Mesenchymal stem cell (in vitro differentiated cells and primary cell): ENCODE measurements at places on chromosomes 3 and 15.

DNA sequence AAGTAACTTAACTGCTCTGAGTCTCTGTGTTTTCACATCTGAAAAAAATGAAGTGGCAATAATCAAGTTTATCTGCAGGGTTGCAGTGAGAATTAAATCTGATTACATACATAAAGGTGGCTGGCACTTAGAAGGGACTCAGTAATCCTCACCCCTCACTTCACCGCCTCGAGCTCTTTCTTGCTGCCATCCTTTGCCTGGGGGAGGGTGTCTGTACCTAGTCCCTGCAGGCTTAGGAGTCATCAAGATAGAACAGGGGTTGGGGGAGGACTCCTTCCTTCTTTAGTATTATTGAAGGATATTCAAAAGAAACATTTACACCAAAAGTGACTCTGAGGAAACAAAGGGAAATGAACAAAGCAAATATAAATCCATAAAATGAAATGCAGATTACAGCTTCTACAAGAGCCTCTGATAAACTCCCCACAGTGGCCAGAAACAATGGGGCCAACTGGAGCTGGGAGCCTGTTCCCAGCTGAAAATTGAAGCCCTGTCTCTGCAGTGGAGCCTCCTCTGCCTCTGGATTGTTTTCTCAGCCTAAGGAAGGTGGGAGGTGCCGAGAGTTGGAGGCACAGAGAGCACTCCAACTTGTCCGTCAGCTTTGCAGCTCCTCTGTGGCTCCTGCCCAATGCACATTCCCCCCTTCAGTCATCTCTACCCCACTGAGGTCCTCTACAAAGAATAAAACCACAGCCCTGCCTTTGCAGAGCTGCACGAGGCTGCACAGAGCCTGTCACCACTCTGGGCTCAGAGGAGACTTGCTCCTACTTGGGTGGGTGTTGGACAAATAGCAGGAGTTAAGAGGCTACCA is 41.8 kb downstream of the CRYGS start:
- no peak for DNase-seq

DNA sequence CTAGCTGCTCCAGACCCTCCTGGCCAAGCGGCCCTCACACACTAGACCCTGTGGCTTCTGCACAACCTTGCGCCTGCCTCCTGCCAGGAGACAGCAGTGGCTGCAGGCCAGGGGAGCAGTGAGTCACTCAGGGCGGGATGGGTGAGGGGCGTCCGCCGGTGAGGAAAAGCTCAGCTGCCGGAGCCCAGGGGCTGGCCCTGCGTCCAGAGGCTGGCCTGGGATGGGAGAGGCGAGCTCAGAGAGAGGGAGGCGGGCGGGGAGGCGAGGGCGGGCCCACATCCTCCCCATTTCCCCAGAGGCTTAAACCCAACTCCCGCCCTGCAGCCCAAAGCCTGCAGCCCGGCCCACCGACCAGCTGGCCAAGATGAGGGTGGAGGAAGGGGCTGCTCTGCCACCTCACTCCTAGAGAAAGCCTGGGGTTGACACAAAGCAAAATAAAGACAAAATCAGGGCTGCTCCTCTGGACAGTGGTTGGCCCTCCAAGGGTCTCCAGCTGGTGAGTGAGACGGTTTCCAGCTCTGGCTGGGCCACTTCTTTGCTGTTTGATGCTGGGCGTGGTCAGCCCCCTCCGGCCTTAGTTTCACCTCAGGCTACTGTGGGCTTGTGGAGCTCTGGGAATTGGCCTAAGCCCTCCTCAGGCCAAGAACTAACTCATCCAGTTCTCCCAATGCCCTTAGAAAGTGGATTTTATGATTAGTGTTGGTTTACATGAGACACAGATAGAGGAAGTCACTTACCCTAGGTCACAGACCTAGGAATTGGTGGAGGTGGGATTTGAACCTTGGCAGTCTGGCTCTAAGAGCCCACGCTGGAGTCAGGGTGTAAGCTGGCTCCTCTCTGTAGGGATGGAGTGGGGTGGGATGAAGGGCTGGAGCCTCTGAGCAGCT is 50.6 kb downstream of the IQSEC1 start:
- peak; percentile 83 for DNase-seq

DNA sequence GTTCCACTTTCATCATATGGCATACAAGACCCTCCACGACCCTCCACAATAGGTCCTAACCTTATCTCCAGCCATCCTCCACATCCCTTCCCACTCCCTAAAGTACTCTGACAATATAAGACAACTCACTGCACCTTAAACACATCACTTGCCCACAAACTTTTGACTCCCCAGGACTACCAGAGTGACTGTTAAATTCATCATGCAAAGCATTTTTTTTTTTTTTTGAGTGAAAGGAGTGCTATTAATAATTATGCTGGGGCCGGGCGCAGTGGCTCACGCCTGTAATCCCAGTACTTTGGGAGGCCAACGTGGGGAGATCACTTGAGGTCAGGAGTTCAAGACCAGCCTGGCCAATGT is 55.8 kb downstream of the OSBPL10 start:
- DNase-seq: no peak

DNA sequence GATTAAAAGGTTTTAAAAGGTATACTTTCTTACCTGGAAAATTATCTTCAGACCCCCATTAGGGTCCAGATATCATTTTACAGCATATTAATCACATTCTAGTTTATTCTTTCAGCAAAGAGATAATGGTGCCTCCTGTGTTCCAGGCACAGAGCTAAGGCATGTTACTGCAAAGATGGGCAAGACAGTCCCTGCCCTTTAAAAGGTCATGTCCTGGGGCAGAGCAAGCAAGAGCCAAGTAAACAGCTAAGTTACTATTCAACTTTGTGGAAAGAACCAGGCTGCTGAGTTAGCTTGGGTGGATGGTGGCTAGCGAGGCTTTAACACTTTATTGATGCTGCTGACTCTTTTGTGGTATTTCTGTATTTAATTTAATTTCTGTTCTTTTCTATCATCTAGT is 75.0 kb downstream of the LRRC28 start:
- DNase-seq: no peak

DNA sequence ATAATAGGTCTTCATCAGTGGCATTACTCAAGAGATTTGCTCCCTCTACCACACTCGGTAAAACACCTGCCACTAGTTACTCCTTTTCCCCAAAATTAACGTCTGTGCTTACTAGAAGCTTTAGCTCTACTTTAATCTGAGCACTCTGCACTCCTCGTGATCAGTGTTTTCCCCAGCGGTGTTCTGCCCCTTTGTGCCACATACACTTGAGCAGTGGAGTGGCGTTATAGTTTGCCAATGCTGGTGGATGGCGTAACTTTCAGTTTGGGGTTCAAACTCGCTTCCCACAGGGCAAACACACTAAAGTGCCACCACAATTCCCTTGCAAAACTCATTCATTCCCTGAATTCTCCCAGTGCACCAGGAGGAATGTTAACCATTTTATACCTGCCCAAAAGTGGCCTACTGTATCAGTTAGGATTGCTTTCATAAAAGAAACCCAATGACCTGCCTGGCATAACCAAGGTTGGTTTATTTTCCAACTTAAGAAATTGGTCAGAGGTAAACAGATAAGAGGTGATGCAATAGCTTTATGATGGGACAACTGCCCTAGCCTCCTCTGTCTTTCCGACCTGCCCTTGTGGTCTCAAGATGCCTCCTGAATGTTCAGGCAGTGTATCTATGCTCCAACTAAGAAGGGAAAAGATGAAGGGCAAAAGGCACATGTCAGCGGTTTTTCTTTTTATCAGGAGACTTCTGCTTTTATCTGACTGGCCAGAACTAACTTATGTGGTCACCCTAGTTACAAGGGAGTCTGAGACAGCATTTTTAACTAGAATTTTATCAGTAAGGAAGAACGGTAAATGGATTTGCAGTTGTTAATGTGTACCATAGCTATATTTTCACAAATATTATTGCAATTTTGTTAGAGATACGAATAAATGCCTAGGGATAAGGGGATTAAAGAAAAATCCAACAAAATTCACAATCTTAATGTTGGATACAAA is 83.9 kb downstream of the FSIP1 start:
- DNase-seq: no peak

DNA sequence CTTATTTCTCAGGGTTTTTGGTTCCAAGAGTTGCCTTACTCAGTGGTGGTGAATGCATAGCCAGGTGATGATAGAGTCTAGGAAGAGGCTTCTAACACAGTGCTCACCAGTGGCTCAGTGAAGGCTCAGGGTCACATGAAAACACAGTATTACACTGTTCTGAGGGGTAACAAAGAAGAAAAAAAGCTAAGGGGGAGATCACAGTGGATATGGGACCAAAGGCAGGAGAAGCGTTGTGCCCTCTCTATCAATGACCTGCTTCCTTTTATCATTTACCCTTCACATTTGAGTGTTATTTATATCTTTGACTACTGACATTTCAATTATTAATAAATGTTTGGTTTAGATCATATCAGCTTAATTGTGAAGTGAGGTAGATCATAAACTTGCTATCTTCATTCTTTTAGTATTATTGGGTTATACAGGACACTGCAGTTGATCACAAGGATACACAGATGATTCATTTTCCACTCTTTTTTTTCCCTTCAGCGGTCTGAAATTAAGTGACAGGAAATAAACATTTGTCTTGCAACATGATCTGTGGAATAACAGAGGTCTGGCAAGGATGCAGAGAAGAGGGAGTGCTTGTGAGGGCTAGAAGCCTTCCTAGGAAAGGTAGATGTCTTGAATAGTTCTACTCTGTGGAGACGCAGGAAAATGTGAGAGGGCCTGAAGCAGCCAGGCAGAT is 171.7 kb downstream of the C3orf38 start:
- peak; percentile 5 for DNase-seq

DNA sequence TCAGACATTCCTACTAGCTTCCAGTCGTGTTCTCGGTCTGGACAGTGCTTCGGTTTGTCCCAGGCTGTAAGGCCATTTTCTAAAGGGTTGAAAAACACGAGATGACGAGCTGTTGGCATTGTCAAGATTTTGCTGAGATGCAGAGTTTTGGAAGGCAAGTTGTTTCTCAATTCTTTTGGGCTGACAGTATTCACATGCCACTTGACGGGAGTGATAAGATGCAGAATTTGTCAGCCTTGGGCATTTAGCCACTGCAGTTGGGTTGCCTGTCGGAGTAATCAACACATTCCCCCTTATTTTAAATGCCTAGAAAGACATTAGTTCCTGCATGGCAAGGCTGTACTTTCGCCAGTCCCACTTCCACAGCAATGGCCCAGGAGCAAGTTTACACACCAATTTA is 245.2 kb downstream of the NR1D2 start:
- no peak for DNase-seq

- DNase-seq: no peak
These were observed 13.8 kb upstream of the NSMCE3 start for GRCh38 chr15:29283381-29283780.

GRCh38 chr3:57085211-57085610 is 24.7 kb downstream of the SPATA12 start:
- DNase-seq: no peak
